ENCODE measurements at places on chromosomes 2 and 18.
A peak's percentile ranks its signal among the peaks of the same experiment; 100 is the strongest.

GRCh38 chr2:71078624-71079023 is 10.2 kb downstream of the NAGK start:
- DNase-seq, result peak; percentile 77

DNA sequence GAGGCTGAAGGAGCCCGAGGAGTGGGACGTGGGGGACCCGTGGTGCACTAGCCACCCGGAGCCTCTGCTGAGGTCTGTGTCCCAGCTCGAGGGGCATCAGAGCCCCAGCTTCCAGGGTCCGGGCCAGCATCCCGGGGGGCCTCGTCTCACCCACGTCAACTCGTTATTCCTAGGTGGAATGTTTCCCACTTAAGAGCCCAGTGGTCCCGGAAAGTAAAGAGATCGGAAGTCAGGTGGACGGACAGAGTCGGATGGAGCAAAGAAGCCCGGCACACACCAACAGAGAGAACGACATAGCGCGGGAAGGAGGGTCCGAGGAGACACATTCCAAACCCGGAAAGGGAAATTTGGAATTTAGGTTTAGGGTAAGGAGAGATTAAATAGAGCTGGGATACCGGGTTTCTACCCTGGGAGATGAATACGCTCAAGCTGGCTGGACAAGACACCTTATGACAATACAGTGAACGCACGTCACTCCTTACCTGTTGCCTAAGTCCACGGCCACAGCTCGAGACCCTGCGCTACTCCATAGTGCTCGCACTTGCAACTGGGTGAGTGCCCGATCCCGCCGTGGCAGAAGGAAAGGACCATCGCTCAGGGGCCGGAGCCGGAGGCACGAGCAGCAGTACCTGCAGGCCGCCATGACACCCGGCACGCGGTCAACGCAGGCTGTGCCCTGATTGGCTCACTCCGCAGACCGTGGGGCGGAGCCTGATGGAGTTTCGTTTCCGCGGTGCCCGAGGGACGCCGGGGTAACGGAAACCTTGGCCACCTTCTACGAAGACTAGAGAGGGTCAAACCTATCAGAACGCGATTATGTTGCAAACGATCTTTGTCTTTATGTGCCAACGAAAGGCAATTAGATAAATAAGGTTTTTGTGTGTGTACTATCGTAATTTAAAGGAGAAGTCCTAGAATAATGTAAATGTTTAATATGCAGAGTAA is at the start of gene PNPT1:
Gene PNPT1 (minus strand): TSS at position 664 of the 945 bp plus-strand sequence. CDS start 21 bp downstream, at position 643.
- peak; percentile 91 for DNase-seq

DNA sequence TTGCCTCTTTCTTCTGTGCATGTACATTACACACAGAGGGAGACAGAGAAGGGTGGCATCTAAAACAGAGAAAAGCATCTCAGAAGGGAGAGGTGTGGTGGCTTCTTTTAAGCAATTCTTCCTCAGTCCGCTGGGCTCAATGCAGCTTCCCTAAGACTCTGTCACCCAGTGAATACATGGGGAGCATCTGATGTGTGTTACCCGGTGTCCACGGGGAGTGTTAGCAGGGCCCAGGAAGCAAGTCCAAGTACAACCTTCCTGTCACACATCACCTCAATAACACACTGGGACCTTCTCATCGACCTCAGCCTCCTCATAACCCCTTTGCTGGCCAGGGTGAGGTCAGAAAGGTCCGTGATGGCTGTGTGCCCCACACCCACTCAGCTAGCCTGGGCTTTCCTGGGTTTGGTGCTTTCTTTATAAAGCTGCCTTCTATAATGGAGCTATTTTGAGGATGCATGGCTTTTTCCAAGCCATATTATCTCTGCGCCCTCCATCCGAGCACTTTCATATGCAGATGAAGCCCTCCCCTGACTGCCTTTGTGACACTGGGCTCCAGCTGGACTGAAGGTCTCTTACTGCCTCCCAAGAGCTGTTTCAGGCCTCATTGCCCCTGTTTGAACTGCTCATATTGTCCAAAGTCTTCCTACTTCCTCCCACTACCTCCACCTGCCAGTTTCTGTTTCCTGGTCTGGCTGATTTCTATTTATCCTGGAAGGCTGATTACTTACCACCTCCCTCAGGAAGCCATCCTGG is 21.4 kb downstream of the TNFRSF11A start:
- DNase-seq, result no peak

DNA sequence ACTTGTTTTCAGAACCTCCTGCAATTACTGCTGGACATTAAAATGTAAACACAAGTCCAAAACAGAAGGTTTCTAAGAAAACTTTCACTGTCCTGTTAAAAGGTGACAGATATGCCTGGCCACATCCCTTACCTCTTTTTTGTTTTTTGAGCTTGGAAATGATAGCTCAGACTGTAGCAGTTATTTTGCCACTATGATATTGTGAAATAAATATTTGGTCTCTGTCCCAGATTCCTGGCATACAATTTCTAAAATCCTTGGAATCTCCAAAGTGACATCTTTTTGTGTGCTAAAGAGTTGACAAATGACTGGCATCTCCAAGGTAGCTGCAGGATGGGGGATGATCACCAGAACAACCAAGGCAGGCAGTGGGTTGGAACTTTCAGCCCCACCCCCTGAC is 16.8 kb downstream of the TPGS2 start:
- no peak for DNase-seq

DNA sequence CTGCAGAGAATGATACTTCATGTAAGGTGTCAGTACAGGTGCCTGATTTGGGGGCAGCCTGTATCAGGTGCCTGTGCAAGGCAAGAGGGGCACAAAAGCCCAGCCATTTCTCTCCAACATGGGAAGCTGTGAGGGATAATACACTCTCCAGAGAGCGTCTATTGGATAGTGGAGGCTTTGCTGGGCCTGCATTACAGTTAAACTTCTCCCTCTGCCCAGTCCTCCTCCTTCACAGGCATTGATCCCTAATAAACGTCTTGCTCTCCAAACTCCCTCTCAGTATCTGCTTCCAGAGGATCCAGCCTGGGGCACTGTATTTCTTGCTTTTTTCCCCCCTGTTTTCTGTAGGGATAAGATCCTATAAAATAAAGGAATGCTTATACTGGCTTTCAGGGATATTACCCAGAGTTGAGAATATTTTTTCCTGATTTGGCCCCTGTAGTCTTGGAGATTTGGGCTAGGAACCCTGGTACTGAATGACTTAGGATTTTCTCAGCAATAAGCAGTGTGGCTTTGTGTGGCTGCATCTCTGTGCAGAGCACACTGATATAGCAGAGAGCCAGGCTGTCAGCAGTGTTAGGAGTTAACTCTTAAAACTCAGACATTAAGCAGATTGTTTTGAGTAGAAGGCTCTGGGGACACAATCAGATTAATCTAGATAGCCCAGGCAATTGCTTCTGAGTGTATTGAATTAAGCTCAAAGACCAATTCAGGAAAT is 330.6 kb downstream of the CYRIA start:
- DNase-seq, result no peak

- no peak for DNase-seq
These were observed 644 bp downstream of the PTGR3 start for GRCh38 chr18:75208155-75208835.

- DNase-seq, result no peak
These were observed 40.4 kb upstream of the SMAD2 start for GRCh38 chr18:47970664-47971531.

DNA sequence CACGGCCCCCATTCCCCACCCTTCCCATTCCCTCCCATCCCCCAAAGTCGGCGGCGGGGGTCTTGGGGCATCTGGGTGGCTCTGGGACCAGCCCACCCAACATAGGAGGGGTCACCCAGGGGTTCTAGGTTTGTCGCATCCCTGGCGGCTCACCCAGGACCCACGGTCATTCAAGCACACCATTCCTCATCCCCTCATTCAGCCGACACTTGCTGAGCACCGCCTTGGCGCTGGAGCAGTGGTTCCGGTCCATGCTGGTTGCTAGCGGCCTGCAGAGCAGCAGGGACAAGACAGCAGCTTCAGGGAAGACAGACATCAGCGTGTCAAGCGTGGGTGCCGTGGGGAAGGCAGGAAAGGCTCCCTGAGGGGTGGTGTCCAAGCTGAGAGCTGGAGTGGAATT is 50.5 kb upstream of the OTOS start:
- DNase-seq, result no peak

GRCh38 chr18:37598966-37599896 is 33.6 kb upstream of the CELF4 start:
- DNase-seq, result no peak

DNA sequence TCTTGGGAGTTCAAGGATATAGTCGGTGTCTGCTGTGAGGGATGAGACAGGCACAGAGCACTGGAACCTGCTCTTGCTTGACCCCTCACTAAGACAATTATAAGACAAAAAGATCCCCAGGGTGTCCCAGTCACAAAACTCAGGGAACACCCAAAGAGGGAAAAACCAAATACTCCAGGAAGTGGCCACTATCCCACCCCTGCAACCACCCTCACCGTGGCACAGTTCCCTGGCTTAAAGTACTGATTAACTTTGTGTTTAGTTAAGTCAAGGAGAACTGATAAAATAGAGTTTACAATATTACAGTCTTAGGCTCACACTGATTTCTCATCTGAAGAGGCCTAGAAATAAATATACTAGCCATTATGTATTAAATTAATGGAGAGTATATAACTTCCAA is 13.5 kb downstream of the IL36B start:
- no peak for DNase-seq

DNA sequence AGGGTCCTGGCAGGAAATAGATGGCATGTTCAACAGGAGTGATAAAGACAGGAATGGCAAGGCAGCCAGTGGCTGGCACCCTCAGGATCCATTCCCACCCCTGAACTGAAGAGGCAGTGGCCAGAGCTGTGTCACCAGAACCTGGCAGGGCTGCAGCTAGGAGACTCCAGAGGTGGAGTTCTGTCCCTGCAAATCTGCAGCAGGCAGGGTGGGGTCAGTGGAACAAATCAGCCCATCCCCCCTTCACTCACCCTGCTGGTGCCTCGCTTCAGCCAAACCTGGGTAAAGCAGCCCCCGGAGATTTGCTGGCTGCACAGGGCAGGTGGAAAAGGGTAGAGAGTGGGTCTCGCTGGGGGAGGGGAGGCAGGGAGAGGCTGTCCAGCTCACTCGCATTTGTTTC is 12.7 kb downstream of the INPP5D start:
- DNase-seq, result no peak

DNA sequence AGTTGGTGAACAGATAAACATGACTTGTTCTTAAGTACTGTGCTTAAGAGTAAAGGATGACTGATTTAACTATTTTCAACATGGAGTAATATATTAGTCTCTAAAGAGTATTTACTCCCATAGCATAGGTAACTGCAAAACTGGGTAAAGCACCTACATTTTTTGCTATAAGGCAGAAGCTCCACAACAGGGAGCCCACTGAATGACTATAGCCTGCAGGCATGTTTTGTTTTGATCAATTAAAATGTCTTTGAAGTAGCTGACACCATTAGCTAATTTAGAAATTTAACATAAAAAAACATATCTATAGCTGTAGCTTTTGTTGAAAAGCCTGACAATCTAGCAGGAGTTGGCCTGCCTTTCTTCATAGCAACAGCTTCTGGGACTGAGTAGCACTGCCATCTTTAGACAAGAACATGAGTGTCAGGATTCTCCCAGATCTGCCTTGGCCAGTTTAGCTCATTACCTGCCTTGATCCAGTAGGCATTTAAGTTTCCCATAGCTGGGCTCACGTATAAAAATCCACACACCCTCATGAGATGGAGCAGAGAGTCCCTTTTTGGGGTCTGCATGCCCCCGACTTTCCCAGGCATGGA is 1935.1 kb upstream of the PIK3C3 start:
- DNase-seq, result no peak

- DNase-seq, result no peak
These were observed 29.7 kb downstream of the IKZF2 start for GRCh38 chr2:213121690-213122089.

GRCh38 chr2:32798829-32799228 is 147.9 kb upstream of the LTBP1 start:
- DNase-seq, result no peak

DNA sequence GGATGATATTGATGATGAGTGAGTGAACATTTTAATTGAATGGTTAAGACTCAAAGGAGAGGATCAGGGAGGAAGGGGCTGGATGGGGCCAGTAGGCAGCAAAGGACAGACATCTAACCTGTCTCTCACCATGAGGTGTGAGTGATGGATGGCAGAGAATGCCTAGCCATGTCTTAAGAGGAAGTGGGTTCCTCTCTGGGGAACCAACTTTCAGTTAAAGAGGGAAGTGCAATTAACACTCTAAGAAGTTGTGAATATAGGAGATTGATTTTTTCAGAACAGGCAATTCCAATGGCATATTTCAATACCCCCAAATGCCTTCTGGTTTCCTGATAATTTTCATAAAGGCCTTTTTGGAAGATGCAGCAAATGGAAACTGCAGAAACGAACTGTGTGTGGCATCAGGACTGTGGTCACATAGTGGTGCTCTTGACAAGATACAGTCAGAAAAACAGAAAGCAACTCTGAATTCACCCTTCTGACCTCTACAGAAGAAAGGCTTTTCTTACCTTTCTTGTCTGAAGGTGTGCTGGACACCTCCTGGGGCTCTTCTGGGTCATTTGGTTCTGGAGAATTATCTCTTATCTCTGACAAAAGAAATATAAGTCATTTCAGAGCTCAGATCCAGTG is 10.2 kb downstream of the SP110 start:
- DNase-seq, result no peak

DNA sequence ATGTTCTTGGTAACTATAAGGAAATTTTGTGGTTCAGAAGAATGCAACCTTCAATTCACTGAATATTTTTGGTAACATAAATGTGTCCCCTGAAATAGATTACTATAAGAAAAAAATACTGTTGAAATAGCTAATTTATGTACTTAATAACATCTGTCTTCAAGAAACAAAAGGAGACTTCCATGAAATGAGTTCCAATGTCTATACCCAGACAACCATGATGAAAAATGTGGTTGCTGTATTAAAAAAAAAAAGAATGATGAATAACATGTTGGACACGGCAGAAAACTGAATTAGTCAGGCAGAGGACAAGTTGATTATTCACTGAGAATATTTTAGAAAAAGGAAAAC is 98.5 kb downstream of the TACR1 start:
- no peak for DNase-seq

DNA sequence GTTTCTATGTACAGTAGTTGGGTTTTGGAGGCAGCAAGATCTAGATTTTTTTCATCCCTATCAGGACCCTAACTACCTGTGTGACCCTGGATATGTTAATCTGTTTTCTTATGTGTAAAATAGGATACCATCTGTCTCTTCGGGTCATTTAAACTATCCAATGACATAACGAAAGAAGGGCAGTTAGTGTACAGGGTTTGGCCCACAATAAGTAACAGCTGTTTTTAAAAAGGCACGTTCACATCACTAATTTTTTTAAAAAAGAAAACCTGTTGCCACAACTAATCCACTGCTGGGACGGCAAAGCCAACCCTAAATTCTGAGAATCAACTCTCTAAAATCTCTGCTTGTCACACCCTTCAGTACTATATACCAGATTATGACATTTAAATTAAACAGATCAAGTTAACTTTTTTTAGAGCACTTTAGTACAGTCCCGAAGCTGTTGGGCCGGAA is 869 bp downstream of the USP40 start:
- no peak for DNase-seq
